NCI-H1694 (cell line): ENCODE measurements at places on chromosomes 11 and 22.

- DNase-seq, result no peak
These were observed 8.3 kb upstream of the RCE1 start for GRCh38 chr11:66834943-66835342.

GRCh38 chr11:125926682-125927081 lies 19.2 kb upstream of the VSIG10L2 start:
- DNase-seq, result no peak

DNA sequence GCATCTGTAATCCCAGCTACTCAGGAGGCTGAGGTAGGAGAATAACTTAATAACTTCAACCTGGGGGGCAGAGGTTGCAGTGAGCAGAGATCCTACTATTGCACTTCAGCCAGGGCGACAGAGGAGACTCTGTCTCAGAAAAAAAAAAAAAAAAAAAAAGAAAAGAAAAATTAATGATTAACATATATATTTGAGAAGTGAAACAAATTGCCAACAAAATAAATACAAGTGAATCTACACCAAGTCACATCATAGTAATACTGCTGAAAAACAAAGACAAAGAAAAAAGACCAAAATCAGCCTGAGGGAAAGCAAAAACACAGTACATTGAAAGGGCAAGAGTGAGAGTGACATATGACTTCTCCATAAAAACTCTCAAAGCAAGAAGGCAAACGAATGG lies 123.7 kb downstream of the CASP12 start:
- no peak for DNase-seq

DNA sequence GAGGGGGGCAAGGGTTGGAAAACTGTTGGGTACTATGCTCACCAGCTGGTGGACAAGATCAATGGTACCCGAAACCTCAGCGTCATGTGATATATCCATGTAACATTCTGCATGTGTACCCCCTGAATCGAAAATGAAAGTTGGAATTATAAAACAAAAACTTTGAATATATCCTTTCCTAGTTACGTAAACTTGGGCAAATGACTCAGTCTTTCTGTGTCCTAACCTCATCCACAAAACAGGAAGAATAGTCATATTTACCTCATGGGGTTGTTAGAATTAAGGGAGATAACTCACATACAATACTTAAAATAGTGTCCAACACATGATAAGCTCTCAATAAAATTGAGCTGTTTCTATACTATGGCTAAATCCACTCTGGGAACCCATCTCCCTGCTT lies 620.1 kb upstream of the KIRREL3 start:
- no peak for DNase-seq

- no peak for DNase-seq
These were observed 67.3 kb upstream of the CDON start for GRCh38 chr11:126129727-126130671.

GRCh38 chr11:17924713-17925112 lies 88.1 kb downstream of the SERGEF start:
- DNase-seq, result no peak

GRCh38 chr22:35506259-35506570 lies 34.4 kb upstream of the RASD2 start:
- DNase-seq, result no peak

DNA sequence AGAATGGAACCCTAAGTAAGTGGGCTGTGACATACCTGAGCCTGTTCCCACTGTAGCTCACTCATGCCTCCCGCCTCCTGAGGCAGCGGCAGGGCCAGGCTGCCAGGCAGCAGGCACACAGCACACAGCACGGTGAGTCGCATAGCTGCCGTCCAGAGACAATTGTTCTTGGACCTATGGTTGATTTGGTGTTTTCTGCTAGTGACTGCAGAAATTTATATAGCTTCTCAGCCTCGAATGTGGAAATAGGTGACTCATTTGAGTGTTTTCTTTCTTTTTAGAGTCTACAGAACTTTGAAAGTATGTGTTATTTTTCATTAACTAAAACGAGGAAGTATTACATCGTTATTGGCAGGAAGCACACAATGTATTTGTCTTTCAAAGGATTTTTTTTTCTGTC lies at the start of gene MMP7:
MMP7 (minus strand) TSS at position 190 of the 400 bp plus-strand sequence; CDS start at position 143, 47 bp downstream.
- DNase-seq, result no peak
